ENCODE measurements at places on chromosomes 2 and 18.
A peak's percentile ranks its signal among the peaks of the same experiment; 100 is the strongest.

GRCh38 chr2:64751286-64752260 is 97.9 kb upstream of the SERTAD2 start:
- DNase-seq = peak; percentile 89

- no peak for DNase-seq
Observed at GRCh38 chr2:154713675-154714074, 15.2 kb downstream of the KCNJ3 start.

- no peak for DNase-seq
Observed at GRCh38 chr2:217802876-217803652, 199.7 kb downstream of the TNS1 start.

- DNase-seq = no peak
Observed at GRCh38 chr2:122019724-122020123, 264.3 kb downstream of the TSN start.

- DNase-seq = no peak
Observed at GRCh38 chr18:76994086-76994654, 138.4 kb downstream of the MBP start.

DNA sequence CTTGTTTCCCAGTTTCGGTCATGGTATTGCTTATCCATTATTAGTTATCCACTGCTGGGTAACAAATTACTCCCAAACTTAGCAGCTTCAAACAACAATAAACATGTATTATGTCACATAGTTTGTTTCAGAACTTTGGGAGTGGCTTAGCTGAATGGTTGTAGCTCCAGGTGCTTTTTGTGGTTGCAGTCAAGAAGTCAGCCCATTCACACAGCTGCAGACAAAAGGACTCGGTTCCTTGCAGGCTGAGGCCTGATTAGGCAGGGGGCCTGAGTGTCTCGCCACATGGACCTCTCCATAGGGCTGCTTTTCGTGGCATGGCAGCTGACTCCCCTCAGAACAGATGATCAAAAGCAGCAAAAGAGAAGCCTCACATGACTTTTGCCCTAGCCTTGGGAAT is 58.2 kb upstream of the ITGA4 start:
- no peak for DNase-seq

Measured in LNCaP clone FGC (cell line).